ENCODE measurements at places on chromosomes 5 and 9. TPM values are rescaled to one million over a fixed set of nuclear protein-coding genes. Genes with fewer than 3 reads are reported as not detected.

DNA sequence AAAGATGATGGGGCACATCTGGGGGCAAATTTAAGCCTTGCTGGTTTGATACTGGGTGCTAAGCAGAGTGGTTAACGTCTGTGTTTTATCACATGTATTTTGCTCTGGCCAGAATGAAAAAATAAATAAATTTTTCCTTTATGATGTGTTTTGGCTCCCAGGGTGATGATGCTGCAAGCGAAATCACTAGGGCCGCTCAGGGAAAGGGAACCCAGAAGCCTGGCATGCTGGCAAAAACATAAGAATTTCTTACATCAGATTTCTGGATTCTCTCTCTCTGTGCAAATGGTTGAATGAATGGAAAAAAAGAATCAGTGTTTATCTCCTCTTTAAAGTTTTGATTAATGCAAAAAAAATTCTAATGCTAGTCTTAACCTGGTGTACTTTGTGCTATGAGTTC, 1975.2 kb upstream of the C9orf72 start:
- DNase-seq: no peak

DNA sequence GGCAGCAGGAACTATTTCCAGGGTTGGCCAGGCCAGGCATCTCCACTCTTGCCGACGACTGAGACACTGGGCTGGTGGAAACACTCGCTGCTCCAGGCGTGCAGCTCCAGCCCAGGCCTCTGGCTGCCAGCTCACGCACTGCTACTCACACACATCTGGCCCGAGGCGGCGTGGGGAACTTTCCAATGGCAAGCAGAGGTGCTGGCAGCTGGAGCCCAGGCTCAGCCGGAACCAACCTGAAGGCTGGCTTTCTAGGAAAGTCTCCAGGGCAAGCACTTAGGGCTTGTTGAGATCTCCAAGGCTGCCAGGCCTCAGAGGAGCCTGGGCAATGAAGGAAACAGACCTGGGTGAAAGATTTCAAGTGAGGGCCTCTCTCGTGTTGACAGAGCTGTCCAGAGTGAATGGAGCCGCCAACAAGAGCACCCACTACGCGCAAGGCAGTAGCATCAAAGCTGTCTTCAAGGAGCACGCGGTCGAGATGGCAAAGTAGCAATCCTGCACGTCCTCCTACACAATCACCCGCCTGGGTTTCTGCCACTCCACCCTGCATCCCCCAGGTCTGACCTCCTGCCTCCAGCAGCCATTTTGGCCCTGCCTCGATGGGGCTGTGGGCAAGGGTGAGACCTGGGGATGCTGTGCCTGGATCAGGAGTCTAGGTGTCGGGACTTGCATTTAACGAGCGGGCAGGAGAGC, 14.4 kb downstream of the SH3PXD2B start:
- DNase-seq: no peak

GRCh38 chr5:67578011-67578410, 381.4 kb upstream of the CD180 start:
- DNase-seq: no peak

GRCh38 chr5:131550606-131551005, 84.4 kb downstream of the RAPGEF6 start:
- no peak for DNase-seq

DNA sequence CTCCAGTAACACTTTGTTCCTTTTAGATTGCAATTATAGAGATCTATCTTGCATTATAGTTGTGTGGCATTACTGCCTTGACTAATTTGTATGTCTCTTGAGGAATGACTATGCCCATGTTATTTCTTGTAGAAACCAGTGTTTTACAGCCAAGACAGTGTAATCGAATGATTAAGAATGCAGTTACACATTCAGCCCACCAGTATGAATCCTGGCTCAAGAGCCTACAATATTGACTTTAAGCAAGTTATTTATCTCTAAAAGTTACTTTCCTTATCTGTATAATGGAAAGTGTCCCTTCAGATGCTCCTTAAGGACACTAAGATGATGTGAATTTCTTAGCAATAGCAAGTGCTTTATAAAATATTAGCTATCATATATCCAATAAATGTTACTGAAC, 9.7 kb upstream of the SNX24 start:
- no peak for DNase-seq

GRCh38 chr5:88708682-88709398, 174.1 kb downstream of the MEF2C start:
- DNase-seq: no peak

GRCh38 chr9:26129217-26129616, 451.0 kb upstream of the TUSC1 start:
- DNase-seq: no peak

- DNase-seq: no peak
Measured at GRCh38 chr9:98522487-98522886, 186.2 kb downstream of the GABBR2 start.

DNA sequence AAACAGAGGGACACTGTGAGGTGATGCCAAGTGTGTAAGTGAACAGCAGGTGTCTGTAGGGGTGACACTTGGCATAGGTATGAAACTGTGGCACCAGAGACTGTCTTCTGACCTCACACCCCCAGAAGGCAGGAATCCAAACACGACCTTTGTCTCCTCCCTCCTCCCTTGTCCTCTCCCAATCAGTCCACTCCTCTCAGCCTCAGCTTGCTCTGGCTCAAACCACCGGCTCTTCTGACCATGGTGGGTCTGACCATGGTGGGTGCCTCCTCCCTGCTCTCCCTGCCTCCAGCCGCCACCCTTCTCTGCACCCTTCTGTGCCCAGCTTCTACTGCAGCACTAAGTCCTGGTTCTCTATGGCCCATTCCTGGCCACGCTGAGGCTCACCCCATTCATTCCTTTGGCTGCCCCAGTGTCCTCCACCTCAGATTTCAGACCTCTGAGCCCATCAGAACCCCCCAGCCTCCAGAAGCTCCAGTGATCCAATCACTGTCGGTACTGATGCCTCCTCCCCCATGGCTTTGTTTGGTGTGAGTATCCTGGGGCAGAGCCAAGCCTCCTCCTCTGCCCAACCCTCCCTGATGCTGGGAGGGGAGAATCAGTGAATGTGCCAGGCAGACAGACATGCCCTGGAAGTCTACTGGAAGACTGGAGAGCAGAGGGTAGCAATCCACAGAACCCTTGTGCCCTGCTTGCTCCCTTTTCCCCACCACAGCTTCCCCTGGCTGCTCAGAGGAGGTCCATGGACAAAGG, 1.7 kb upstream of the ARID3C start:
- DNase-seq: no peak

DNA sequence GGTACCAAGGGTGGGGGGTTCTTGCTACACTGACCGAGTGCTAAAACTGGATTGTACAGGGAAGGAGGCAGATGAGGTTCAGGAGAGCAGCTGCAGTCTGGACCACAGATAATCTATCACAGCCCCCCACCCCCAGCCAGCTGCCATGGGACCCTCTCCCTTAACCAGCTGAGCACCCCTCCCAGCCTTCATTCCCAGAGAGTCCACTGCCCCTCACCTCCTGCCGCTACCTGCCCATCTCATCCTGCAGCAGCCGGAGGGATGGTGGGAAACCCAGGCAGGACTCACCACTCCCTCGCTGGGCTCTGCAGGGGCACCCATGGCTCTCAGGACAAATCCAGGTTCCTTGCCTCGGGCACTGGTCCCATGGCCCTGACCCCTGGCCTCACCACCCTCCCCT, 66.7 kb downstream of the MRPL36 start:
- no peak for DNase-seq

DNA sequence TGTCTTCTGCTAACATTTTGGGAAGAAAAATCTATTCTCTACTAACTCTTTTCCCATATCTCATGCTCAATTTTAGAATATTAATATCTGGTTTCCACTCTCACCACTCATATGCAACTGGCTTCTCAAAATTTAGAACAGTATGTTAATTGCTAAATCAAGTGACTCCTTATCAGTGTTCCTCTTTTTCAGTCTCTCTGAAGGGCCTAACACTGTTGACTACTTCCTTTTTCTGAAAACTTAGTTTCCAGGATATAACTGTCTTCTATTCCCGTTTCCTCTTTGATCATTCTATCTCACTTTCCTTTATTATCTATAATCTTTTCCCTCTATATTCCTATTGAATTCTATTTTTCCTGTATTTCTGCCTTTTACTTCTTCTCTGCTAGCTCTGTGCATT, 1717.2 kb upstream of the C9orf72 start:
- DNase-seq: no peak

DNA sequence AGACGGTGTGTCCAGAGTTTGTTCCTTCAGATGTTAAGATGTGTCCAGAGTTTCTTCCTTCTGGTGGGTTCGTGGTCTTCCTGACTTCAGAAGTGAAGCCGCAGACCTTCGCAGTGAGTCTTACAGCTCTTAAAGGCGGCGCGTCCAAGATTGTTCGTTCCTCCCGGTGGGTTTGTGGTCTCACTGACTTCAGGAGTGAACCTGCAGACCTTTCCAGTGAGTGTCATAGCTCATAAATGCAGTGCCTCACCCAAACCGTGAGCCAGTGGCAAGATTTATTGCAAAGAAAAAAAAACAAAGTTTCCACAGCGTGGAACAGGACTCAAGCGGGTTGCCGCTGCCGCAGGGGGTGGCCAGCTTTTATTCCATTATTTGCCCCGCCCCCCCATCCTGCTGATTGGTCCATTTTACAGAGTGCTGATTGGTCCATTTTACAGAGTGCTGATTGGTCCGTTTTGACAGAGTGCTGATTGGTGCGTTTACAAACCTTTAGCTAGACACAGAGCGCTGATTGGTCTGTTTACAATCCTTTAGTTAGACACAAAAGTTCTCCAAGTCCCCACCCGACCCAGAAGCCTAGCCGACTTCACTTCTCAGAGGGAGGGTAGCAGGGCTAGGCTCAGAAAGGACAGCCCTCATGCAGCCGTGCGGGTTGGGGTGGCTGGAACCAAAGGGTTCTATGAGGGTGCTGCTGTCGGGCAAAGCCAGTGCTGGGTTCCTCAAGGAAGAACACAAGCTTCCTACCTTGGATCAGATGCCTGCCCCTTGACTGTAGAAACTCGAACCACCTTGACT, 9.1 kb upstream of the RNF130 start:
- peak; percentile 38 for DNase-seq

DNA sequence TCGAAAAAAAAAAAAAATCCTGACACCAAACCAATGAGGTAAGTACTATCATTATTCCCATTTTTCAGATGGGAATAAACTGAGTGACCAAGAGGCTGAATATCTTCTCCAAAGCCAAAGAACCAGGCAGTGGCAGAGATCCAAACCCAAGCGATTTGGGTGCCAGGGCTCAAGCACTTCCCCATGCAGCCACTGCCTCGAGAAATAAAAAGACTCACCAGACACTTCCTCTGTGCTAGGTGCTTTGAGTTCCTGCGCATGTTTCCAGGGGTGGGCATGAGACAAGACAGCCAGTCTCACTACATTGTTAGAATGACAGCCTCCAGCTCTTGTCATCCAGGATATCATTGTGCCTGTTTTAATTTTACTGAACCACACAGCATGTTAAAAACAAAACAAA, 2.3 kb upstream of the RPL26L1 start:
- DNase-seq: no peak

GRCh38 chr5:124528838-124529237, 217.6 kb downstream of the ZNF608 start:
- DNase-seq: no peak

DNA sequence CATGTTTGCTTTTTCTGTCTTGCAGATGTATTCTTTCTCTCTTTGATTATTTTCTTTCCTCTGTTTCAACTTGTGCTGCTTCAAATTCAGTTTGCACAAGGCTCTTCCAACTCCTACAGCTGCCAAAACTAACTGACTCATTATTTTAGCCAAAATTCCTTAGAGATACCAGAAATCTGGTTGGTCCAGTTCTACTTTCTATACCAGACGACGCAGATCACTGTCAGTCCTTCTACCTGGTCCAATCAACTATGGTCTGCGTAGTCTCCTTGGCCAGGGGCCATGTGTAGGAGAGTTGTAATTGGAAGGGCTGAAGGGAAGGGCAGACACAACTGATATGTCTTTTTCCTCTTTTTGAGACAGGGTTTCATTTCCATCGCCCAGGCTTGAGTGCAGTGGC, 51.9 kb upstream of the JAK2 start:
- no peak for DNase-seq

GRCh38 chr5:149140197-149141002, 893 bp upstream of the ABLIM3 start:
- no peak for DNase-seq

- peak; percentile 20 for DNase-seq
Measured at GRCh38 chr5:160390787-160391696, 8.8 kb downstream of the FAM200C start.

- no peak for DNase-seq
Measured at GRCh38 chr9:117233016-117233415, 181.8 kb downstream of the ASTN2 start.

DNA sequence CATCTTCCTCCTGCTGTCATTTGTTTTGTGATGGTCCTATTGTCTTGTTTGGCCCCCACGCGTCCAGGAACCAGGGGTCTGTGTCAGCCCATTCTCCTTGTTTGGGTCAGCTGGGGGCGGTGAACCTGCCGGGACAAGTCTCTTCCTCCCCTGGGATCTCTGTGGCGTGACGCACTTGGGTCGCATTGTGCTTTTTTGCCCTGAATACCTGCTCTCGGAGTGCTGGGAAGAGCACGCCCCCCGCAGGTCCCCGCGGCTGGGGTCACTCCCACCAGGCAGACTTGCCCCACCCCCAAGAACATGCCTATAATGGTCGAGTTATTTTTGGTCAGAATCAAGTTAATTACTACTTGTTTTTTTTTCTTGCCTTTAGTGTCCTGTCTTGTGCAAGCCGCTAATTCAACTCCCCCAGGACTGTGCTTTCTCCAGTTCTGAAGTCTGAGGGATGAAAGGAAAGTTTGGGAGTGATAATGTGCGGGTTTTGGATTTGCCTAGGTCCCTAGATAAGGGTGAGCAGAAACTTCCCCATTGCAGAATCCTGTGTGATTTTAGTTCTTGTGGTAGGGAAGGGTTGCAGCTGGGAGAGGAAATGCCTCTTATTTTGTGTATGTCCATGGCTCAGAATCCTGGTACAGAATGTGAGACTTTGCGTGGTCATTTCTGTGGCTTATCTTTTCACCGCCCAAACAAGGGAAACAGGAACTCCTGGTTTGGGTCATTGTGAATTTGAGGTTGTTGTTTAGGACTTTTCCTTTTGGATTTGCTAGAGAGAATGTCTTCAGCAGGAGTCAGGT, 789 bp downstream of the ACER2 start:
- DNase-seq: no peak

DNA sequence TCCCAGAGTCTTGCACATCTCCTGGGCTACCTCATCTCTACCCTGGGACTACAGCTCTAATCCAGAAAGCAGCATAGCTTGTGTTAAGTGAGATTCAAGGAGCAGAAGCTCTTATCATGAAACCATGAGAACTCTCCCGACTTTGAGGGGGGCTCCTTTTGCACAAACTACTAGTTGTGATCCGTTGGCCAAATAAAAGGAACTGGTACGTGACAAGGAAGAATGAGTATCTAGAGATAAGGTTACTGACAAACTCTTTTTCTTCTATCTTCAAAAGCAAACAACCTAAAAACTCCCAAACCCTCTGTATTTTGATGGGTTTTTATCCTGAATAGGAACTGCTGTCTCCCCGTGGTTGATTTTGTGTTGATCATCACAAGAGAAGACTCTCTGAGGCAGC, 168.5 kb downstream of the SLC24A2 start:
- DNase-seq: no peak

The VCAN gene
- polyA plus RNA-seq: 0.05 TPM

The OBP2B gene
- not detected for polyA plus RNA-seq

The ANKHD1 gene
- 100 TPM for polyA plus RNA-seq

The SLC1A1 gene
- not detected for polyA plus RNA-seq

The RANBP3L gene
- polyA plus RNA-seq: not detected

The NEUROG1 gene
- polyA plus RNA-seq: not detected

The TRIM7 gene
- polyA plus RNA-seq: 0.69 TPM

The MRPS27 gene
- polyA plus RNA-seq: 39.1 TPM

The QRFP gene
- not detected for polyA plus RNA-seq

The DIRAS2 gene
- not detected for polyA plus RNA-seq

The C9 gene
- polyA plus RNA-seq: not detected

The SLC36A3 gene
- not detected for polyA plus RNA-seq

Measured in CD4-positive, alpha-beta memory T cell (primary cell).